ENCODE measurements at places on chromosomes 3 and 15.

DNA sequence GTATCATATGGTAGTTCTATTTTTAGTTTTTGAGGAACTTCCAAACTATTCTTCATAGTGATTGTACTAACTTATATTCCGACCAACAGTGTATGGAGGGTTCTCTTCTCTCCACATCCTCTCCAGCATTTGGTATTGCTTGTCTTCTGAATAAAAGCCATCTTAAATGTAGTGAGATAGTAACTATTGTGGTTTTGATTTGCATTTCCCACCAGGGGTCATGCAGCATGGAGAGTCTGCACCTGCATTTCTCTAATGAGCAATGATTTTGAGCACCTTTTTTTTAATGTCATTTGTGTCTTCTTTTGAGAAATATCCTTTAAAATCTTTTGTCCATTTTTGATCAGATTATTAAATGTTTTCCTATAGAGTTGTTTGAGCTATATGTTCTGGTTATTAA, 718.5 kb downstream of the ZBBX start:
- no peak for DNase-seq

DNA sequence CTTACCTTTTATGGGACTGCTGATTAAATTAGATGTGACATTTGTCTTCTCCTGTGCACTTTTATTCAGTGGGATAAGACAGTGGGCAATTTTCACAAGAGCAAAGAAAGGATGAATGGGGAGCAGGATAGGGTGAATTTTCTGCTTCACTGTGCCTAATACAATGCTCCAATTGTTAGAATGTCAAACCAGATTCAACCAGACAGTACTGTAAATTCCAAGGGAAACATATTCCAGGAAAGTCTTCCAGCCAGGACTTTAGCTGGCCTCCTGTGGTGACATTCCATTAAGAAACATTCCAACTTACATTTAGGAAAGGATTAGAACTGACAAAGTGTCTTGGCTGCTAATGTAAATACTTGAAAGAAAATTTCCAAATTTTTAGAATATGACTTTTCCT, 100.1 kb upstream of the PROK2 start:
- no peak for DNase-seq

DNA sequence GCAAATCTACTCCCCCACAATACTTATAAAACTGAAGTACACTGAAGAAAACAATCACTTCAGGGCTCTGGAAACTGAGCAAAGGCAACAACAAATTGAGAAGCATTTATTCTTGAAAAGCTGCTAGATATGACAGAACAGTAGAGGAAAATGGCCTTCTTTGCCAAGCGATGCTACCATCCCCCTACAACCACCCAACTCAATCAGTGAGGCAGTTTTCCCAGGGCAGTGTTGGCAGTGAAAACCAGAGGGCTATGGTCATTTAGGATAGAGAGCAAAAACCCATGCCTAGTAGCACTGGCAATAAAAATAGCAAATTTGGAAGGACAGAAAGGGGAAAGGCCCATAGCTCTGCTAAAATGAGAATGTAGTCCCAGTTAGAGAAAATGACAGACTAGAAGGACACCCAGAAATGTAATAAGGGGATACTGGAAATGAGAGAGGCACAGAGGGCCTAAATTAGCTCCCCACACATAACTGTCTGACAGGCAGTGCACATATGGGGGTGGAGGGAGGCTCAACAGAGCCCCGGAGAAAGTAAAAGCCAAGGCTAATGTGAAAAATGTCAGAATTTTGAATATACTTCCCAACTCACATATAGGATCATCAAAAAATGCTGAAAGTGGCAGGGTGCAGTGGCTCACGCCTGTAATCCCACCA, 143.5 kb downstream of the GSK3B start:
- DNase-seq = no peak

- no peak for DNase-seq
Measured at GRCh38 chr15:86568378-86568777, 488.7 kb downstream of the AGBL1 start.

DNA sequence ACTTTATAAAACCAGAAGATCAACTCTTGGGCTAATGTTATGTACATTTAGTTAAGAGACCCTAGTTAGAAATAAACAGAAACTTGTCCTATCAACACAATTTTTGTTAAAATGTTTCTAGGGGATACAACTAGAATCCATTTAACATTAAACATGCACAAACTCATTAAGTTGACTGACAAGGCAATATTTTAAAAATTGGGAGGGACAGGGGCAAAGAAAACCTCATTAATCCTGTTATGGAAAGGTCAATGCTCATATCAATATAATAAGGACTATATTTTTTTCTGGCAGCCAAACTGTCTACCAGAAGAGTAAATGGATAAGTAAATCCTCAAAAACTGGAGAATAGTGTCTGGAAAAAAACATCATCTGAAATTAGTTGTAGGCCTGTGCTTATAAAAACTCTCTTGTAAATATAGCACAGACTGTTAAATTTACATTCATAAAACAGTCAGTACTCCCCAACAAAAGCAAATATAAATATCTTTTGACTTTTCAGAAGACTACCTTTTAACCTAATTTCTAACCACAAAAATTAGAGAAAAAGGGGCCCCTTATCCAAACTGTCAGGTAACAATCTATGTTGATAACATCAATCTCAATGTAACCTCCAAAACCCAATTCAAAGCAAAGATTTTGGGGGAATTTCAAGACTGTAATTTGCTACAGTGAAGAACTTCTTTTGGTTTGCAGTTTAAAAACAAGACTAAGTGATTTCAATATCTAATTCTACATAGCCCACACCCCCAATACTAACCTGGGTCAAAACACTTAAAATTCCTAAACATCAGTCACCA, 4.2 kb downstream of the TRA2B start:
- DNase-seq = no peak

- no peak for DNase-seq
Measured at GRCh38 chr15:38128921-38129320, 123.7 kb upstream of the SPRED1 start.

DNA sequence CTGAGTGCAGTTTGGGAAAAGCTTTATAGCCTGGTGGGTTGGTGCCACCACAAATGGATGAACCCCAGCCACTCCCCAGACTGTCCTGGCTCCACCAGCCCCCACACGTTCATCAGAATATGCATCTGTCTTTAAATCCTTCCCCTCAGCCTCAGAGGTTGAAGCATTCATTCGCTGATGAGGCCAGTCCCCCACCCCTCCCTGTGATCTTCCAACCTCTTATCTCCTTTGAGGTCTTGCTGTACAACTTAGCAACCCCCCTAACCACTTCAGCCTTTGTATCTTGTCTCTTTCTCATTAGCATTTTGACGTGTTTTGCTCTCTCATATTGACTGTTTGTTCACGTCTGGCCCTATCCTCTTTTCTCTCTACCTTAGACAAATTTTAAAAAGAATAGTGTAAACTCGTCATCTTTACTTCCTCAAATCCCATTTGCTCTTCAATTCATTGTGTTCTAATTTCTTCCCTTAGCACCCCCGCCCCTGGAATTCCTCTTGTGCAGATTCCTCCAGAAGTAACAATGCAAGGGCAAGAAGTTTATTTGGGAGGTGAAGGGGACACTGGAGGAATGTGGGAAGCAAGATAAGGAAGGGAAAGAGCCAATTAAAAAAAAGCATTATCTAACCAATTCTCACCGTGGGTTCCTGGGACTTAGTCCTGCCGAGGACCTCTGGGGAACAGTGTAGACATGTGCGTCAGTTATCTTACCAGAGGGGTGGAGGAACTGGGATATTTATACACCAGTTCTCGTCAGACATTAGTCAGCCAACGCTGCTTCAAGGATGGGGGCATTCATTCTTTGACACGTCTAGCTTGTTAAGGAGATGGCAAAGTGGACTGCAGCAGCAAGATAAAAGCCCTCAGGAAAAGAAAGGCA, 38.6 kb downstream of the MOBP start:
- DNase-seq = no peak

DNA sequence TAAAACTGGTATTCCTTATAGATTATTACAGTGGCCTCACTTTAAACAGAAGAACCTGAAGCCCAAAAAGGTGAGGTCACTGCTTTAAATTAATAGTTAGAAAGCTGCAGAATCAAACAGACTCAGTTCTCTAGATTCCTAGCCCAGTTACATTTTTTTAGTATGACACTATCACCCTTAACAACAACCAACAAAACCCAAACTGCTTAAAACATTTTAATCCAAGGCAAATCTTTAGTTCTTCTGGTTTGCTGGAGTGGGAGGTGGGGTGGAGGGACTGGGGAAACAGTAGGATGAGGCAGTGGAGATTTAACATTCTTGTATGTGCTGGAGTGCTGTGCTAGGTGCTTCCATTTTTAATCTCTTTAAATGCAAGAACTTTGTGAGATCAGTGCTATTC, 631.6 kb upstream of the KCNMB2 start:
- no peak for DNase-seq

- no peak for DNase-seq
Measured at GRCh38 chr3:138477120-138477519, 42.7 kb downstream of the ESYT3 start.

DNA sequence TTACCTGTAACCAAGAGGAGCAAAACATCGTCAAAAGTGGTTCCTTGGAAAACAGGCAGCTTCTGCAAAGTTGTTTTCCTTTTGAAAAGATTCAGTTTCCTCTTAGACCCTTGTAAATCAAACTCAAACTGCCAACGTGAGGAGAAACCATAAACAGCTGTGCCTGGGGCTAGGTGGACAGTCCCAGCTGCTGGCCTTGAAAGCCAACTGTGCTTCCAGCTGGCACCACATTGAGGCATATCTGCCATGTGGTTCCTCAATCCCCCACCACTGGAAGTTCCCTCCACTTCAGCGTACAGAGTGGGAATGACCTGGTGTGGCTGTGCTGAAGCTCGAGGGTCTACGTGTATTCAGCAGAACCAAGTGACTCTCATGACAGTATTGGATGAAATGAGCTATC, 40.9 kb downstream of the HRH1 start:
- no peak for DNase-seq

DNA sequence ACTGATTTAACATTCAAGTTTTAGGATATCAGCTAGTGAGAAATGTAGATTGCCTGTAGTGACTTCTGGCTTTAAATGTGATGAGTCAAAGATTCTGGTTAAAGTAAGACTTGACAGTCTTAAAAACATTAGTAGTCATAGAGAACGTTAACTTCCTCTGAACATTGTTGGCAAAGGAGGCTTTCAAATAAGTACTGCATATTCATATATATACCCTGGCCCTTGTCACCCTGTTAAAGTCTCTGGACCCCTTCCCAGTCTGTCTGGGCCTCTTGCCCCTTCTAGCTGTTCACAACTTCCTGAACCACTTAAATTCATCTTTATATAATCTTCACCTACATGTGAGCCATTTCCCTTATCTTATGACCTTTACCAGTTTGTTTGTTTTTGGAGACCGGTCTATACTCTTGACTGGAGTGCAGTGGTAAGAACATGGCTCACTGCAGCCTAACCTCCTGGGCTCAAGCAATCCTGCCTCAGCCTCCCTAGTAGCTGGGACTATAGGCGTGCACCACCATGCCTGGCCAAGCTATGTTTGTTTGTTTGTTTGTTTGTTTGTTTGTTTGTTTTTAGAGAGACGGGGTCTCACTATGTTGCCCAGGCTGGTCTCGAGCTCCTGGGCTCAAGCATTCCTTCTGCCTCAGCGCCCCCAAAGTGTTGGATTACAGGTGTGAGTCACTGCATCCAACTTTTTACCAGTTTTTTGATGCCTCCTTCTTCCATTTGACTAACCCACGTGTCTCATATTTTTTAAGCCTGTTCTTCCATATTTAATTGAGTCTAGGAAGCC, 64.4 kb upstream of the CRTC3 start:
- no peak for DNase-seq

- DNase-seq = no peak
Measured at GRCh38 chr3:39531066-39531465, 63.6 kb downstream of the MOBP start.

GRCh38 chr3:62027241-62027640, 346.1 kb downstream of the FEZF2 start:
- no peak for DNase-seq

DNA sequence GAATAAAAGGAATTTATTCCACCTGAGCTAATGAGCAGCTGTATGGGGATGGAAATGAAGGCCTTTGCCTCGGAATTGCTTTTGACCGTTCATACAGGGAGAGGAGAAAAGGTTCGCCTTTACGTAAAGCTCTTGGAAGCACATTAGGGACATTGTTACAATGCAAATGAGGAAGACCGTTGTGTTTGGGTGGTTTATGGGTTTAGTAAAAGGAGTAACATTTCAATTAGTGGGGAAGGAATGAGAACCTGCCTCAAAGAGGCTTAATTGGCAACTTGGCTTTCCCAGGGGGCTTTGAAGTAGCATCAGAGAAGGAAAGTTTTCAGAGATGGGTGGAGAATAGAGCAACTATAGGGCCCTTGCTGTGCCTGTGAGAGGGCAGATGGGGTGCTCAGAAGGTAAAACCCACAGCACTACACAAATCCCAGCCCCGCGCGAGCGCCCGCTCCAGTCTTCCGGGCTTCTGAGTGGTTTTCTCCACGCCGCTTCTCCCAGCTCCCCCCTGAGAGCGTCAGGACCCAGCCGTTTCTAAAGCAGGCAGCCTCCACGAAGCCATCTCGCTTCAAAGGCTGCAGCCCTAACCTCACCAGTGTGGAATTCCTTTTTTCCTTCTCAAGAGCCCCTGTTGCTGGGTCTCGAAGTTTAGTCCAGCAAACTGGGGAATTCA, 192.0 kb upstream of the HES1 start:
- no peak for DNase-seq

- no peak for DNase-seq
Measured at GRCh38 chr3:29267226-29267625, 13.6 kb upstream of the RBMS3 start.

All from stimulated activated CD4-positive, alpha-beta T cell treated with anti-CD3 and anti-CD28 coated beads, Interleukin-1b, Interleukin-23, amount 100 ng/mL, for 1 hour (primary cell).